ENCODE measurements at places on chromosomes 13 and 19. TPM values are rescaled to one million over a fixed set of nuclear protein-coding genes. Genes with fewer than 3 reads are reported as not detected.

DNA sequence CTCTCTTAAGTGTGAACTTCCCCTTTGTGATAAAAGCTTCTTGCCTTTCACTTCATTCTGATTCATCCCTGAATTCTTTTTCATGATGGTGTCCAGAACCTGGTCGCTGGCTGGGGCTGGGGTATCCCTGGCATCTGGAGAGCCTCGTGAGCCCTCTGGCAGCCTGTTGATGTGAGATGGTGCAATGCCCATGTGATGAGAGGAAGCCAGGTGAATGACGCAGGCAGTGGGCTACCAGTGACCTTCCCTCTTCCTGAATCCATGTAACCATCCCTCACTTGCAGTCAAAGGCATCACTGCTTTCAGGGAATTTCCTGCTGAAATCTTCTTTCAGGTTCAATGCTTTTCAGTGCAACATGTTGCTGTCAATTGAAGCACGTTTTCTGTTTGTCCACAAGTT lies 158.6 kb upstream of the SLC10A2 start:
- DNase-seq = no peak

DNA sequence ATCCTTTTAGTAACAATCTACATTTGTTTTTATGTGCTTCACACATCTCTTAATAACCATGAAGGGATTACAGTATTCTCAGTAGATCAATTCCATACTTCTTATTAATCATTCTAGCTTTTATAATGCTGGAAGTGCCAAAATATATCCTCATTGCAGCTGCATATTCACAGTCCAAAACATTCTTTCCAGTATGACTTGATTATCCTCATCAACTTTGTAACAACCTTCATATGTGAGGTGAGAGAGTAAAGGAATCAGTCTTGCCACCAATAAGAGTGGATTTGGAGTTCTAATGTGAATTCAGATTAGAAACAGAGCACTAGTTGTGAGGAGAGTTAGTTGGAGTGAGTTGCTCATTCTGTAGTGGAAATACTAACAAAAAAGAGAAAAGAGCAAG lies 208.0 kb upstream of the SPRY2 start:
- DNase-seq = no peak

TUBA3C gene
- polyA plus RNA-seq = not detected

S1PR5 gene
- polyA plus RNA-seq = 0.02 TPM

DNA sequence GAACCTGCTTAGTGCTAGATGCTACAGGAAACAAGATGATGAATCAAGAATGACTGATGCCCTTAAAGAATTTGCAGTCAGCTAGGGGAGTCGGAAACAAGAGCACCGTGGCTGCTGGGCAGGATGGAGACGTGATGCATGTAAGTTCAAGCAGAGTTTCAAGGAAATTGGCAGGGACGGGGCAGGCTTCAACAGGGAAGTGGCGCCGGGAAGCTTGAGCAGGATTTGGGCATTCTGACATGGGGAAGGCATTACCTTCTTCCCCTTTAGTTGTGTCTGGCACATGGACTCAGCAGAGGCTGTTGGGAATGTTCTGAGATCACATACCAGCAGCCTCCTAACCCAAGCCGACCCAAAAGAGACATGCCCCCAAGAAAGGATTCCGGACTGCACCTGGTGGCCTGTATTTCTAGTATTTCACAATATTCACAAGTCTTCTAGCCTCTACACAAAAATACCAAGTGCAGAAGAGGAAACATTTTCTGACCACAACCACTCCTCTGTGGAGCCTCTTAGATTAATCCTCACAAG lies 138.2 kb downstream of the CRYL1 start:
- peak; percentile 61 for DNase-seq

ZNF850 gene
- polyA plus RNA-seq = 1.4 TPM

Measured in fibroblast of lung (primary cell).